Upper lobe of left lung (tissue), 6 donors: ENCODE measurements at places on chromosomes 2 and 18.

DNA sequence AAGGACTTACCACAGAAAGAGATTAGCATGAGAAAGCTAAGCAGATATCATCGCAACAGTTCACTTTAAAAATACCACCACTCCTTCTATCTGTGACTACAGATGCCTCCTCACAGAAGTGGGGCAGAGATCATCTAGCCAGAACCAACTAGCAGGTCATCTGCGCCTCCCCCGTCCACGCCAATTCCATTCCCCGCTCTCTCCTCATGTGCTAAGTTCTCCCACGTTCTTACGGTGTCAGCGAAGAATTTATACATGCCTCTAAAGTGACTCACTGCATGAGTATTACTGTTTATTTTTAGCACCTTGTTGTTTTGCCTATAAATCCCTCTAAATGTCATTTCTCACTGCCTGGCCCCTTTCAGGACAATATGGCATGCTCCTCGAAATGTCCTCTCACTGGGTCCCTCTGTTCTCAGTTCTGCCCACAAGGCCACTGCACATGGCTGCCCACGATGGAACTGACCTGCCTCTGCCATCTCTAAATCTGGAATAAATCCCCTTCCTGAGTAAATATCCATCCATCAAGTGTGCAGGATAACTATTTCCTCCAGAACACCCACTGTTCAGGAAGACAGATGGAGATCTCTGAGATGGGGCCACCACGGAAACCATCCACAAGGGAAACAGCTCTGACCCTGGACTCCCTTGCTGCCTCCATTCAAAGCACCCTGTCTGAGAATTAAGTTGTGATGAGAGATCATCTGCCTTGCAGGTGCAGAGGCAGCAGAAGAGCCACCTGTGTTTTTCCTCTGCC lies 137.7 kb downstream of the IRS1 start:
- no peaks in the 10 kb centered on the region for H3K4me1 ChIP-seq
- H3K4me3 ChIP-seq, result no peak overlapping the region
- H3K27me3 ChIP-seq, result no peaks in the 10 kb centered on the region
- no peak overlapping the region for H3K27ac ChIP-seq
- H3K36me3 ChIP-seq, result no peaks in the 10 kb centered on the region

DNA sequence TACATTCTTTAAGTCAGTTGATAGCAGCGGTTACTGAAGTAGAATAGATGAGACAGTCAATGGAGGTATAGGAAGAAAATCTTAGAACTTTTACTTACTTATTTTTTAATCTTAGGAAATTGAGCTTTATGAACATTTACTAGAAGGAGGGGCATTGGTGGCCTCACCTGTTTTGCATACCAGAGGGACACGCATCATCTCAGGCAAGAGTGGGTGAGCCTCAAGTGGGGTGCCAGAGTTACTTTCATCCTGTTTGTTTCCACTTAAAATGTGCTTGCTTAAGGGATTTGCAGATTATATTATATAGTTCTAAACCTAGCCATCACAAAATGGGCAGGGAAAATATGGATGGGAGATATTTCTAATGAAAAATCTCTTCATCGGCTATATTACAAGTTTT lies 61.6 kb downstream of the WDR7 start:
- H3K4me3 ChIP-seq, result no peak overlapping the region
- DNase-seq, result no peak
- H3K4me1 ChIP-seq, result no peaks in the 10 kb centered on the region
- peaks cover 4% of the 10 kb centered on the region for H3K36me3 ChIP-seq
- H3K27ac ChIP-seq, result no peak overlapping the region

DNA sequence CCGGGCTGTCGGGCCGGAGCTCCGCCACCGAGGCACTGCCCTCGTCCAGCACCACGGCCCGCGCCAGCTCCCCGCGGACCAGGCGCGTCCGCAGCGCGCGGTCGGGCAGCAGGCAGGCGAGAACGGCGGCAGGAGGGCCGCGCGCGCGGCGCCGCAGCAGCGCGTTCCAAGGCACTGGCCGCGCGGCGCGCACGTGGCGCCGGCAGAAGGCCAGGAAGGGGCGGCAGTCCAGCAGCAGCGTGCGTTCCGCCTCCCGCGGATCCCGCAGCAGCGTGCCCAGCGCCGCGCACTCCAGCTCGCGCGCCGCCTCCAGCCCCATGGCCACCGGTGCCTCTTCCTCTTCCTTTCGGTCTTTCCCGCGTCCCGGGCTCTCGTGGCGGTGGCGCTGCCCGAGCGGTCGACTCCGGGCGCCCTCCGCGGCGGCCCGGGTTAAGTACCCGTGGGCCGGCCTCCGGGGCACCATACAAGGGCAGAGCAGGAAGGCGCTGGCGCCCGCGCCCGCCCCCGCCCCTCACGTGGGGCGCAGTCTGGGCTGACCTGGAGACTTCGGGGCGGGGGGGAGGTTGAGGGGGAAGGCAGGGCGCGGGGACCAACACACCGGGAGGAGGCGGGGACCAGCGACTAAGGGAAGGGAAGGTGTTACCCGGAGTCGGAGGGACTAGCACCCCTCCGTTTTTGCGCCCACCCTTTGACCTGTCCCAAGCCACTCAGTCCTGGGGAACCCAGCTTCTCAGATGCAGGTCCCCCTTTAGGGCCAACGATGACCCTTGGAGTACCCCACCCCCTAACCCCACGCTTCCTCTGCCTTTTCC lies at the start of gene DUSP2:
TSS of gene DUSP2 (minus strand) at position 405 of the 812 bp plus-strand sequence. CDS start at position 319, 86 bp downstream.
- H3K4me3 ChIP-seq, result peak within 1 kb of the TSS; percentile 84
- H3K36me3 ChIP-seq, result no peaks in the 10 kb centered on the region
- H3K4me1 ChIP-seq, result peaks cover 34% of the 10 kb centered on the region
- H3K27ac ChIP-seq, result no peak within 1 kb of the TSS

- H3K36me3 ChIP-seq, result no peaks in the 10 kb centered on the region
- H3K27ac ChIP-seq, result no peak overlapping the region
- no peaks in the 10 kb centered on the region for H3K27me3 ChIP-seq
- no peak for DNase-seq
- no peaks in the 10 kb centered on the region for H3K4me1 ChIP-seq
- H3K4me3 ChIP-seq, result no peak overlapping the region
These were observed 152.4 kb downstream of the TCF4 start for GRCh38 chr18:55435592-55435991.

- H3K27me3 ChIP-seq, result no peaks in the 10 kb centered on the region
- no peaks in the 10 kb centered on the region for H3K4me1 ChIP-seq
- no peaks in the 10 kb centered on the region for H3K36me3 ChIP-seq
- H3K4me3 ChIP-seq, result no peak overlapping the region
These were observed 36.4 kb upstream of the ZCCHC2 start for GRCh38 chr18:62486290-62486964.

DNA sequence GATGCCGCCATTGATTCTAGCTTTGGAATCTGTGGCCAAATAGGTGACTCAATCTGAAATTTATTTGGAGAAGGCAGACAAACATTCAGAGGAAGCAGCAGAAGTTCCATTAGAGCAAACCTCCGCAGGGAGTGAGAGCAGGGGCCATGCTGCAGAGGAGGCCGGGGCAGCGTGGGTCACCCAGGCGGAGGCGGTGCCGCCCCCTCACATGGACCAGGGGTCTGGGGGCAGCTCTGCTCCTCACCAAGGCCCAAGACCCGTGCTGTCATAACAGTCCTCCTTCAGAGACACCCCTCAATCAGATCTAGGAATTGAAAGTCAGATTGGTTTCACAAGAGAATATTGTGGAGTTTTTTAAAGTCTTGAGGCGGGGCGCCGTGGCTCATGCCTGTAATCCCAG lies 92.4 kb downstream of the GBX2 start:
- DNase-seq, result no peak
- H3K36me3 ChIP-seq, result no peaks in the 10 kb centered on the region
- no peak overlapping the region for H3K4me3 ChIP-seq
- no peaks in the 10 kb centered on the region for H3K27me3 ChIP-seq

DNA sequence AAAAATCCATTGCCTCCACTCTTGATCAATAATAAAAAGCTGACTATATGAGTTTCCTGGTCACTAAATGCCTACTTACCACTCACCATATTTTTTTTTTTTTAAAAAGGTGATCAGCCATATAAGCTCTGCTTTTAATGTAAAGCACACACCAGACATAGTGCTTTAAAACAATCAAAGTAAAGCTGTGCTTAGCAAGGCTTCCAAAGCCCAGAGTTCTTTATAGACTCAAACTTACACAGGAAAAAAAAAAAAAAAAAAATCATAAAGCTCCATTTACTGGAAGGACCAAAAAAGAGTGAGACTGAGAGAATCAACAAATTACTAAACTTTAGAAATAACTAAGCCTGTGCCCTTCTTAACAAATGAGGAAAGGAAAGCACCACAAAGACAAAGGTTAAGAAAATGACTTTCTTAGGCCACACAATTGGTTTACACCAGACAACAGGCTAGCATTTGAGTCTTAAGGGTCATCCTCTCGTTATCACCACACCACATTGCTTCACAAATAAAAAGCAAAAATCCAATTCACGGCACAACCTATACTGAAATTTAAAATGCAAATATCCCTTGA lies 11.2 kb downstream of the ACVR1 start:
- H3K36me3 ChIP-seq, result no peaks in the 10 kb centered on the region
- H3K27ac ChIP-seq, result no peak overlapping the region
- H3K27me3 ChIP-seq, result no peaks in the 10 kb centered on the region
- H3K4me1 ChIP-seq, result peaks cover 13% of the 10 kb centered on the region

DNA sequence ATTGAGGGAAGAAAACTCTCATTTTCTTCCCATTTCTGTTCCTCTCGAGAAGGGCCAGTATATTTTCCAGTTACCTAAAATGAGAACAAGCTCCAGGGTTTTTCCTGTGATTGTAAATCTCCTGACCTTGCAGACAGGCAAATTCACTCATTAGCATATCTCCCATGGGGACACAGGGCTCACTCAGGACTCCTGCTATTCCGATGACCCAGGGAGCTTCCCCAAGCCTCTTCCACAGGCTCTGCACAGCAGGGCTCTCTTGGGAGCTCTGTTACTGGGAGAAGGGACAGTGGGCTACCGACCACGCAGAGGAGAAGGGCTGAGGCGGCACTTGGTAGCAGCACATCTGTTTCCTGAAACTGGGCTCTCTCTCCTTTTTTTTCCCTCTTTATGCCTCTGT lies 135.2 kb upstream of the CAPN13 start:
- no peaks in the 10 kb centered on the region for H3K36me3 ChIP-seq
- no peak overlapping the region for H3K27ac ChIP-seq
- DNase-seq, result no peak
- no peaks in the 10 kb centered on the region for H3K27me3 ChIP-seq
- no peak overlapping the region for H3K4me3 ChIP-seq

- H3K27me3 ChIP-seq, result no peaks in the 10 kb centered on the region
- no peaks in the 10 kb centered on the region for H3K4me1 ChIP-seq
- DNase-seq, result no peak
- H3K4me3 ChIP-seq, result no peak overlapping the region
- peaks cover 14% of the 10 kb centered on the region for H3K36me3 ChIP-seq
These were observed 47.0 kb downstream of the FAM168B start for GRCh38 chr2:131046028-131046917.

DNA sequence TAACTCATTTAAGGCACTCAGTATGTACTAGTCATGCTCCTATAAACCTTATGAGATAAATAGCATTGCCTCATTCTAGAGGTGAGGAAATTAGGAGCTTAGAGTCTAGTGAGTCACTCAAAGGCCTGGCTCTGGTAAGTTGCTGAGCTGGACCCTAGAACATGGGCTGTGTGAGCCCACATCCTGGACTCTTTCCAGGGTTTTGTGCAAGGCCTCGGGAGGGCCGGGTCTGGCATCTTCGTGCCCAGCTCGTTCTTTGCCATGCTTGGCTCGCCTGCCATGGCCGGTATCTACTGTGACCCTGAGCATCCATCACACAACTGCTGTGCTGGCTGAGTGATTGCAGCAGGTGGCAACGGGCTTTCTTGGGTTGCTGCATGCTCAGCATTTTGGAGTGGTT lies 168.0 kb downstream of the LPIN1 start:
- no peak for DNase-seq
- no peaks in the 10 kb centered on the region for H3K27me3 ChIP-seq
- no peaks in the 10 kb centered on the region for H3K36me3 ChIP-seq
- no peaks in the 10 kb centered on the region for H3K4me1 ChIP-seq
- H3K4me3 ChIP-seq, result no peak overlapping the region
- no peak overlapping the region for H3K27ac ChIP-seq

DNA sequence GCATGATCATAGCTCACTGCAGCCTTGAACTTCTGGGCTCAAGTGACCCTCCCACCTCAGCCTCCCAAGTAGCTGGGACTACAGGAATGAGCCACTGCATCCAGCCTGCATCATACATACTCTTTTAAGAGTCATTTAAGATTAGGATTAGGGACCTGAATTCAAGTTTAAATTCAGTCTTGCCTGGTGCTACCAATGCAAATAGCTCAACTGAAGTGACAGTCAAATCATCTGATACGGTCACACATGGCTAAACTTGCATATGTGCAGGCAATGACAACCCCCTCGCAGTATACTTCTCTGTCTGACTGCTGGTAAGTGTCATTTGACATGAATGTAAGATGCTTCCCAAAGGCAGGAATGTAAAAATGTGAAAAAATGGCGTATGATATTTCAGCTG lies 31.8 kb upstream of the TMEM131 start:
- no peak for DNase-seq
- H3K27me3 ChIP-seq, result no peaks in the 10 kb centered on the region
- peaks cover 14% of the 10 kb centered on the region for H3K4me1 ChIP-seq
- no peaks in the 10 kb centered on the region for H3K36me3 ChIP-seq
- no peak overlapping the region for H3K4me3 ChIP-seq

DNA sequence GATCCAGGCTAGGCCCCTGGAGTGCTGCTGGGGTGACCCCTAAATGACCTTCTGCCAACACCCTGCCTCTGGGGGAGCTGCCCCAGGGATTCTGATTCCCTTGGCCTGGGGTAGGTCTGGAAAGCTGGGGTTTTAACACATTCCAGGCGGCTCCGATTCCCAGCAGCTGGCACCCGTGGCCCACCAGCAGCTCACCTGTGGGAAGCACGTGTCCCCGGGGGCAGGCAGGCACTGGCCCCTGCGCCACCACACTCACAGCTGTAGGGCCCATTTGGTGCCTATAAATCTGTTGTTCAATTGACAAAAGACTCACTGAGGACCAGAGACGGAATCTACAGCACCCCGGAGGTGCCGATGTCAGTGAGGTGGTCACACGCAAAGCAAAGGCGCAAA lies 4.1 kb upstream of the KLHL30 start:
- no peaks in the 10 kb centered on the region for H3K27me3 ChIP-seq
- DNase-seq, result peak; percentile 61
- H3K4me1 ChIP-seq, result no peaks in the 10 kb centered on the region
- H3K36me3 ChIP-seq, result no peaks in the 10 kb centered on the region
- H3K4me3 ChIP-seq, result no peak overlapping the region

DNA sequence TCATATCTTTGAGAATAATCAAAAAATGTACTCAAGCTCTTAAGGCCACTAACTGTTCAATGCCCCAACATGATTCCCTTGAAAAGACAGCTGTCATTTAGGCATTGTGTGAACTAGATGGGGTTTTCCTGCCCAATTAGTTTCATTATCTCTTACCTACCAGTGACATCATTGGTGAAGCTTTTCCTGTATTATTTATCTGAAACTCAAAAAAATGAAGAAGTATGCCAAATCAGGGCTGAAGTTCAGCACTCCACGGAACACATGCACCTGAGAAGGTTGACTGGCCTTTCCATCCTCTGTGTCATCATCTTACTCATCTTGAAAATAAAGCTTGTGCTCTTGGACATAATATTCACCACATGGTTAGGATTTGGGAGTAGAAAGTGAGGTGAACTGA lies 126.4 kb downstream of the TXNL1 start:
- peaks cover 5% of the 10 kb centered on the region for H3K4me1 ChIP-seq
- H3K27me3 ChIP-seq, result no peaks in the 10 kb centered on the region
- DNase-seq, result no peak
- H3K4me3 ChIP-seq, result no peak overlapping the region
- H3K27ac ChIP-seq, result no peak overlapping the region
